Neural cell (in vitro differentiated cells): ENCODE measurements at places on chromosomes 4 and X. TPM values are rescaled to one million over a fixed set of nuclear protein-coding genes. Genes with fewer than 3 reads are reported as not detected.

Gene DOK7
- 0.66 TPM in 1 of 2 replicates, not detected in the other for polyA plus RNA-seq

Gene MAGED4B
- 343 and 464 TPM in 2 replicates for polyA plus RNA-seq

Gene RPA4
- polyA plus RNA-seq, result not detected in 2 replicates

Gene DGKK
- polyA plus RNA-seq, result 0.92 and 1.3 TPM in 2 replicates

Gene MAMLD1
- 1.4 and 2.0 TPM in 2 replicates for polyA plus RNA-seq

Gene AKAP14
- polyA plus RNA-seq, result 4.2 TPM in 1 of 2 replicates, not detected in the other

Gene APLN
- polyA plus RNA-seq, result 0.26 and 0.38 TPM in 2 replicates

Gene P2RY4
- polyA plus RNA-seq, result not detected in 2 replicates

Gene MAGEA10
- not detected in 2 replicates for polyA plus RNA-seq

Gene CT55
- polyA plus RNA-seq, result 2.1 TPM in 1 of 2 replicates, not detected in the other

Gene DUSP9
- polyA plus RNA-seq, result 0.94 and 3.2 TPM in 2 replicates

Gene TLR6
- polyA plus RNA-seq, result not detected in 2 replicates

Gene TEC
- not detected in 2 replicates for polyA plus RNA-seq

Gene CCSER1
- 20.8 and 23.6 TPM in 2 replicates for polyA plus RNA-seq

Gene PCDH7
- polyA plus RNA-seq, result 12.6 and 15.3 TPM in 2 replicates

Gene SLC10A4
- polyA plus RNA-seq, result 14.5 and 16.7 TPM in 2 replicates

Gene MAGEA2B
- polyA plus RNA-seq, result 4.5 and 5.3 TPM in 2 replicates

Gene ARMCX2
- 49.3 and 57.2 TPM in 2 replicates for polyA plus RNA-seq

Gene FABP2
- not detected in 2 replicates for polyA plus RNA-seq

Gene BTC
- not detected in 2 replicates for polyA plus RNA-seq

Gene GPC4
- 1.2 and 1.5 TPM in 2 replicates for polyA plus RNA-seq

Gene XAGE2
- not detected in 2 replicates for polyA plus RNA-seq

Gene SPATA18
- polyA plus RNA-seq, result 0.09 and 0.16 TPM in 2 replicates
